ENCODE measurements at places on chromosomes 12 and 14. TPM values are rescaled to one million over a fixed set of nuclear protein-coding genes. Genes with fewer than 3 reads are reported as not detected.

ABCD4 gene
- total RNA-seq: 14.9 TPM

PKP2 gene
- 84.4 TPM for total RNA-seq

BMP4 gene
- total RNA-seq: 8.6 TPM

EML5 gene
- 0.39 TPM for total RNA-seq

FAIM2 gene
- total RNA-seq: not detected

ALX1 gene
- not detected for total RNA-seq

DIABLO gene
- 59.1 TPM for total RNA-seq

ALDH1L2 gene
- total RNA-seq: 17.5 TPM

KRT2 gene
- total RNA-seq: not detected

MYF6 gene
- total RNA-seq: not detected

ANKRD52 gene
- 24.5 TPM for total RNA-seq

ADCY4 gene
- 0.49 TPM for total RNA-seq

ABCD2 gene
- total RNA-seq: 0.03 TPM

USP15 gene
- total RNA-seq: 49.7 TPM

CCDC177 gene
- total RNA-seq: not detected

PDE3A gene
- not detected for total RNA-seq

ESR2 gene
- total RNA-seq: 0.10 TPM

FGF6 gene
- not detected for total RNA-seq

PIWIL1 gene
- 0.04 TPM for total RNA-seq

CLEC6A gene
- not detected for total RNA-seq

TBC1D30 gene
- 0.31 TPM for total RNA-seq

CLEC4C gene
- total RNA-seq: not detected

DPPA3 gene
- not detected for total RNA-seq

SLC25A21 gene
- total RNA-seq: 0.24 TPM

HOXC12 gene
- total RNA-seq: 4.4 TPM

ERBB3 gene
- 13.3 TPM for total RNA-seq

TSPAN11 gene
- total RNA-seq: not detected

KCNJ8 gene
- not detected for total RNA-seq

B4GALNT1 gene
- total RNA-seq: 0.25 TPM

ITGB7 gene
- total RNA-seq: 0.14 TPM

KRT1 gene
- total RNA-seq: 1.0 TPM

ACADS gene
- total RNA-seq: 6.2 TPM

KRT74 gene
- total RNA-seq: not detected

ADSS1 gene
- 1.2 TPM for total RNA-seq

TNFRSF1A gene
- total RNA-seq: 135 TPM

PCED1B gene
- total RNA-seq: 4.8 TPM

PPP1R1A gene
- total RNA-seq: not detected

C12orf56 gene
- 0.44 TPM for total RNA-seq

CFAP54 gene
- total RNA-seq: 0.78 TPM

SLC2A14 gene
- total RNA-seq: 0.28 TPM

GPR132 gene
- total RNA-seq: not detected

PSEN1 gene
- 35.4 TPM for total RNA-seq

TEX52 gene
- total RNA-seq: not detected
